ENCODE measurements at places on chromosomes 12 and 14. TPM values are rescaled to one million over a fixed set of nuclear protein-coding genes. Genes with fewer than 3 reads are reported as not detected.

GRCh38 chr14:65084554-65085505 is 17.5 kb downstream of the MAX start:
- DNase-seq = no peak

GRCh38 chr14:35883677-35884293 is 57.6 kb downstream of the BRMS1L start:
- DNase-seq = peak; percentile 56

TMEM253 gene
- 0.44 TPM for total RNA-seq

DNA sequence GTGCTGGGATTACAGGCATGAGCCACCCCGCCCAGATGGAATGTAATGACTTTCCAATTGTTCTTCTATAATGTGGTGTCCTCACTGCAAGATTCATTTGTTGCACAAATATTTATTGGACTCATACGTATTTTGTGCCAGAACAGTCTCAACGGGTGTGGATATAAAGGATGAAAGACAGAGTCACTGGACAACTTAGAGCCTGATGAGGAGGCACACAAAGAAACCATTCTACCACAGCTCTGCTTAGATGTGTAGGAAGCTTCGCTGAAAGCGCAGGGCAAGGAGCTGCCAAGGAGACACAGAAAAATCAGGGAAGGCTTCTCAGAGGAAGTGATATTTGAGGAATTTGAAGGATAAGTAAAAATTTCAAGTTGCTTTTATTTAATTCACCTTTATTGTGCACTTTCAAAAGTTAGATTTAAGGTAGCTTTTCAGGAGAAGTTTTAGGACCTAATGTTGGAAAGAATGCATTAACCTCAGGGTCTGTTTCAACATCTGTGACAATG is 41.6 kb upstream of the STON2 start:
- no peak for DNase-seq

NKX2-1 gene
- total RNA-seq = not detected

DNA sequence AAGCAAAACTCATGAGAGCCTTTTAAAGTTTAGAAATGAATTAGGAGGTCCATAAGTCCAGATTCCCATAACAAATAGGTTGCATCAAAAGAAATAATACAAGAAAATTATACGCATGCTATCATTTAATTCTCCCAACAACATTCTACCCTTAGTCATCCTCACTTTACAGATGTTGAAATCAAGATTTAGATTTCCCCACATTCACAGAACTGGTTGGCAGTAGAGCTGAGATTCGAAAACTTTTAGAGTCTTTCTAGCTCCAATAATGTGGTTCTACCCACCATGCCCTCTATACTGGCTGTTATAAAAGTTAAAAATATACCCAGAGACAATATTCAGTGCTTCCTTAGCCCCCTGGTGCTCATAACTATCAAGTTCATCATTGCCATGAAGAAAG is 56.6 kb upstream of the METAP2 start:
- DNase-seq = no peak

DNA sequence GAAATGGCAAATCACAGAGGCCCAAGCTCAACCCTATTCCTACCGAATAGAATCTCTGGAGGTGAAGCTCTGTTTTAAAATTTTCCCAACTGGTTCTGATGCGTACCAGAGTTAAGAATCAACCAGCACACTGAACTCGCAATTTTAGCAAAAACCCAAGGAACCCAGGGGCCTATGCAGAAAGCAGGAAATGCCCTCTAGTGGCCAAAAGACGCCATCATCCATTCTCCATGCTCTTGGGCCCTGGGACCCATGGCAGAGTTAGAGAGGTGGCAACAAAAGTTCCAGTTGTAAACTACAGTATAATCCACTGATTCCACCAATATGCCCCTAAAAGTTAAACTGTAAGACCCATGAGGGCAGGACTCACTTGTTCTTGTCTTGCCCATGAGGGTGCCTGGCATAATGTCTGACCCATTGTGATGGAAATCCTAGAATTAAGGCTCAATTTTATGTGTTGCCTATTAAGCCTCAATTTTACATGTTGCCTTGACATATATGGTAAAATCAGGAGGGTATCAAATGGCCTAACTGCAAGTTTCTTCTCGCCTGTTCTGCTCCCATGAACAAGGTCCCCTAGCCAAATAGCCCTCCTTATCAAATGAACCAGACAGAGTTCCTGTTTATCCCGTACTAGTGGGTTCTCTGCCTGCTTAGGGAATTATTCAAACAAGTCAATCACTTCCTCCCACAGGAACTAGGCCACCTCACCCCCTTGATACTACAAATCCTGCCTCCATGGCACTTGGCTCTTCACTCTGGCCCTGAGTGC is 137.5 kb upstream of the CPM start:
- peak; percentile 80 for DNase-seq

DNA sequence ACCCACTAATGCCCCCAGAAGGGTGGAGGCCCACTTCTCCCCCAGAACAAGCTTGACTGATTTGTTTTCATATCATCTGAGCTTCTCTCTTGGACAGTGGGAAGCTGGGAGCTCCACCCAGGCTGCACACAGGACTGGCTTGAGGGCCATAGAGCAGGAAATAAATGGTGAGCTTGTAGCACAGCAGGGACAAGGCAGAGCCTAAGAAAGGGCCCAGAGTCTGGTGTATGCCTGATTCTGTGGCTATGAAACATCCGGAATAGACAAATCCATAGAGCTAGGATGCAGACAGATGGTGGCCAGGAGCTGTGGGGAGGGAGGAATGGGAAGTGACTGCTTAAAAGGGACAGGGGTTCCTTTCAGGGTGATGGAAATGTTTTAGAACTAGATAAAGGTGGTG is 79.0 kb downstream of the ARL6IP4 start:
- no peak for DNase-seq

MSI1 gene
- 1.3 TPM for total RNA-seq

OR4E2 gene
- total RNA-seq = not detected

PPP1R1A gene
- not detected for total RNA-seq

DNA sequence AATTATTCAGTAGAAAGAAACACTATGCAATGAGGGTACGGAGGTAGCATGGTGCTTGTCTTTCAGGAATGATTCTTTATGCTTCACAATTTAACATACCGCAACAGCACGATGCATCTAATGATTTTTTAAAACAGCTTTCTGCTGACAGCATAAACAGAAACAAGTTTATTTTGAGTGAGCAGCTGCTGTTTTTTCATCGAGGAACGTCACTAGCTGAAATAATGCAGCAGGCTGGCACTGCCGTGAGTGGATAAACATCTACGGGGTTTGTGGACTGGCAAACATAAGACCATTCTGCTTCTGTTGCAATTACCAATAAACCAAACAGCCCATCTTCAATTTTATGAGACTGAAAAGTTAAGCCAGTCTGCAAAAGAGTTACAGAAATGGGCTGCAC is 871.8 kb downstream of the RPS29 start:
- no peak for DNase-seq

DNA sequence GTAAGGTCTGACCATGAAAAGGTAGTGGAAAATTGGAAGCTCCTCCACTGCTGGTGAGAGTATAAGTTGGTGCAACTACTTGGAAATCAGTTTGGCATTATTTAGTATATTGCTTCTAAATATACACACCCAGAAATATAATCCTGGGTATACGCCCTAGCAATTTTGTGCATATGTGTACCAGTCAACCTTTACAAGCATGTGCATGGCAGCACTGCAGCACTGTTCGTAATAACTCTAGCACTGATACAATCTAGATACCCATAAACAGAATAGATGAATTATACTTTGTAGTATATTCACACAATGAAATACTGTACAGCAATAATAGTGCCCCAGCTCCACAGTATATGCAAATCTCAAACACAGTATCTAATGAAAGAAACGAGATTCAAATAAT is 265.9 kb downstream of the EMP1 start:
- DNase-seq = no peak

DNA sequence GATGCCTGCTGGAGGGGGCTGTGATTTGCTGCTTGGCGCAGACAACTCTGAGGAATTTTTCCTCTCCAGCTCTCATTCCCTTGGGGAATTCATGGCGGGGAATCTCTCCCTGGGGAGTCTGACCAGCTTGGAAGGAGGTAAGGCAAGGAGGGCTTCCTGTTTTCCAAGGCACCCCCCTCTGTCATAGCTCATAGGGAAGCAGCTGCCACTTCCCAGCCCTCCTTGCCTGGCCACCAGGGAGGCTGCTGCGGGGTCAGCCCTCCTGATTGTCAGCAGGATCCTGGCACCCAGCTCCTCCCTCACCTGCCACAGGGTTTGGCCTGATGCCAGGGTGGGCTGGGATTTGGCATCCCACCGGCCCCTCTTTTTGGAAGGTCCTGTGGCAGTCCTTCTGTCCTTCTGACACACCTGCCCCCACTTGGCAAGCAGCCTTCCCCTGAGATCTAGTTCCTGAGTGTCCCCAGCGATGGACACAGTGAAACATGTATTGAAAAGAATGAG is 74.9 kb downstream of the TSPAN9 start:
- DNase-seq = no peak

GRCh38 chr14:23373041-23373440 is 432 bp downstream of the IL25 start:
- DNase-seq = no peak

KRT78 gene
- total RNA-seq = not detected

GRCh38 chr14:62143245-62143644 is 381.0 kb downstream of the SNAPC1 start:
- DNase-seq = no peak

DLK1 gene
- total RNA-seq = not detected

TAS2R13 gene
- total RNA-seq = 0.27 TPM

NEUROD4 gene
- total RNA-seq = not detected

NTS gene
- not detected for total RNA-seq

MSRB3 gene
- total RNA-seq = not detected

OR6C3 gene
- not detected for total RNA-seq

DNA sequence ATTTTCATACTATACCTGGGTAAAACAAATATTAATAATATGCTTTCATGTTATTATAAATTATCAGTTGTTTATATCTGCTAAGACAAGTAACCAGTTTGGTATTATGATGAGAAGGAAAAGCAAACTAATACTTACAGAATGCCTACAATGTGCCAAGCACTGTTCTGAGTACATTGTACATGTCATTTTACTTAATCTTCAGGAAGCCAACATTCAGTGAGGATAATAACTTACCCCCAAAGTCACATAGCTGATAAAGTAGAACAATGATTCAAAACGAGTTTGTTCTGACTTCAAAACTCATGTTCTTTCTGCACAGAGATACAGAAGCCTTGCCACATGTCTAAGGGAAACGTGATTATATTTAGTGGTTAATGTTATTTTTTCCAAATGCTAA is 89.0 kb upstream of the DIO2 start:
- no peak for DNase-seq

SRRM4 gene
- not detected for total RNA-seq

KLRC3 gene
- not detected for total RNA-seq

GRCh38 chr14:54724676-54725325 is 157.9 kb downstream of the SAMD4A start:
- no peak for DNase-seq

CNTN1 gene
- not detected for total RNA-seq

DNA sequence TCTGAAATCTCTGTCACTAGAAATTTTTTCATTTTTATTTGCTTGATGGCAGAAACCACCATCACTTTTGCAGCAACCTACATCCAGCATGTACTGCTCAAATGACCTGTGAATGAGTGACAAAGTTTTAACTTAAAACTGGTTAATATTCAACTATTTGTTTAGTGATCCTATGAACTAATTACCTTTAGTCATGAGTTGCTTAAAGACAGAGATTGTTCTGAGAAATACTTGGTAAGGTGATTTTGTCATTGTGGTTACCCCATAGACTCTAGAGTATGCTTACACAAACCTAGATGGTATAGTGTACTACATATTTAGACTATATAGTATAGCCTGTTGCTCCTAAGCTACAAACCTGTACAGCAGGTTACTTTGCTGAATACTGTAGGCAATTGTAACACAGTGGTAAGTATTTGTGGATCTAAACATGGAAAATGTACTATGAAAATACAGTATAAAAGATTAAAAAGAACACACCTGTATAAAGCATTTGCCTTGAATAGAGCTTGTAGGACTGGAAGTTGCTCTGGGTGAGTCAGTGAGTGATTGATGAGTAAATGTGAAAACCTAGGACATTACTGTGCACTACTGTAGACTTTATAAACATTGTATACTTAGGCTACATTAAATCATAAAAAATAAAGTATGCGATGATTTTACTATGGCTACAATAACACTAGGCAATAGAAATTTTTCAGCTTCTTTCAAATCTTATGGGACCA is 256.6 kb upstream of the PPFIA2 start:
- no peak for DNase-seq

- no peak for DNase-seq
These were observed 3.7 kb upstream of the MSRB3 start for GRCh38 chr12:65274602-65275272.

DNA sequence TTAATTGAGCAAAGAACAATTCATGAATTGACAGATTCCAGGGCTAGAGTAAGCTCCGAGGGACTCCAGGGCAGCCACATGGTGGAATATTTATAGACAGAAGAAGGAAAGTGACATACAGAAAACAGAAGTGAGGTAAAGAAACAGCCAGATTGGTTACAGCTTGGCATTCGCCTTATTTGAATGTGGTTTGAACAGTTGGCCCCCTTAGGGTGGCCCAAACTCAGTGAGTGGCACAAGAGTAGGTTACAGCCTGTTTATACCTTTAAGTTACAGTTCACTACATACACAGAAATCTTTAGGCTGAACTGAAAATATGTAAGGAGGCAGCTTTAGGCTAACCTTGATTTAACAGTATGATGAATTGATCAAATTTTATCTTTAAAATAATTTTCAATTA is 174.5 kb upstream of the CNOT2 start:
- DNase-seq = no peak

PRH2 gene
- not detected for total RNA-seq

DNA sequence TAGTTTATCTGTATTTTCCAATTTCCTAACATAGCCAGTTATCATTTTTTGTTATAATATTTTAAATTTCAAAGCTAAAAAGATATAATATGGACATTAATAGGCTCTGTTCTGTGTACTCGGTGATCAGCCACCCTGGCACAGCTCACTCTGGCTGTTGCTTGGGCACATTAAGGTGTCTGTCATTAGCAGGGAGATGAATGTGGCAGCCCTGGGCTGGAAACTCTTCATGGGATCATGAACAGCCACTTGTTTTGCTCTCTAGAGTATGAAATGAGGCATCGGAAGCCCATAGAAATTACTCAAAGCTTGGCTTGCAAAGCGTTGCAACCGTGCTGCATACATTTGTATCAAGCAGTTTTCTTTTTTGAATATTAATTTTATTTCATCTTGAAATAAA is 233.2 kb downstream of the DACT1 start:
- DNase-seq = no peak

DNA sequence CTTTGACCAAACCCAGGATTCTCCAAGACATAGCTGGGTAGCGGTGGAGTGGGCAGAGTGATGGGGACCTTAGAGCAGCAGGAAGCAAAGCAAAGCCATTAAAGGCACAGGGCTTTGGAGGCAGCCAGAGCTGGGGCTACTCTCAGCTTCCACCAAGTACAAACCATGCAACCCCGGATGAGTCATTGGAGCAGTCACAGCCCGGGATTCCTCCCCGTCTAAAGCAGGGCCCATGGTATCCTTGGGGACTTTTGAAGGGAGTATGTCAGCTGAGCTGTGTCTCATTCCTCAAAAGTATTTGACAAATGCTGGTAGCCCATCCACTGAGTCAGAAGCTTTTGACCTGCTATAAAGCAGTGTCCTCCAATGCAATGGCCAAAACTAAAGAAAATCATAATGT is 9.7 kb upstream of the IFI27 start:
- no peak for DNase-seq

KCNC2 gene
- total RNA-seq = not detected

Data from activated CD4-positive, alpha-beta T cell treated with anti-CD3 and anti-CD28 coated beads for 36 hours (primary cell).